ENCODE measurements at places on chromosomes 5 and 9. TPM values are rescaled to one million over a fixed set of nuclear protein-coding genes. Genes with fewer than 3 reads are reported as not detected.

The PPP1R26 gene
- 9.4 TPM for total RNA-seq

DNA sequence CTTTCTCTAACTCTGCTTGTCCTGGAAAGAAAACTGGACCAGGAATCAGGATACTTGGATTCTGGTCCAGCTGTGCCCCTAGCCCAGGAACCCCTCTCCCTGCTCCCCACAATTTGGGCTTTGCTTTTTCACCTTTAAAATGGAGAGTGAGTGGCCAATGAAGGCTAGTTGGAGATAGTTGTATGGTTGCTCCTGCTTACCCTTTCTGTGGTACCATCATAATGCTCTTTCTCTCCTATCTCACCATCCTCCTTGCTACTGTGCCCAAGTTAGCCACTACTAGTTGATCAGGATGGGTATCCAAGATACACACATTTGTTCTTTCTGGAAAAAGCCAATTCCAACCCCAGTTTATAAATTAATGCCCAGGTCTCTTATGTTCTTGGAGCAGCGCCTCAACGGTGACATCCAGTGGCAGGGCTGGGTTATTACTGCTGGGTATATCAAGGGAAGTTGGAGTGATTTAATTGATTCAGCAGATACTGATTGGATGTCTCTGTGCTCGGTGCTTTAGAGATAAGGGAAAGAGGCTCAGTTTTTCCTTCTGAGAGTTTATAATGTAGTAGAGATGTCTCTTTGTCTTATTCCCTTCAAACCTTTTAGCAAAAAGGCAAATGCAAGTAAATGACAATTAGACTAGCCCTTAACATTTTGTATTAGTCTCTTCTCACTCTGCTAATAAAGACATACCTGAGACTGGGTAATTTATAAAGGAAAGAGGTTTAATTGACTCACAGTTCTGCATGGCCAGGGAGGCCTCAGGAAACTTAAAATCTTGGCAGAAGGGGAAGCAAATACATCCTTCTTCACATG is 38.5 kb downstream of the FAXDC2 start:
- DNase-seq, result peak; percentile 72

- no peak for DNase-seq
Observed at GRCh38 chr9:133153227-133154096, 10.3 kb downstream of the GBGT1 start.

GRCh38 chr9:128886211-128886891 is 4.4 kb downstream of the LRRC8A start:
- no peak for DNase-seq
